SW480 (cell line): ENCODE measurements at places on chromosomes 5 and 9.

DNA sequence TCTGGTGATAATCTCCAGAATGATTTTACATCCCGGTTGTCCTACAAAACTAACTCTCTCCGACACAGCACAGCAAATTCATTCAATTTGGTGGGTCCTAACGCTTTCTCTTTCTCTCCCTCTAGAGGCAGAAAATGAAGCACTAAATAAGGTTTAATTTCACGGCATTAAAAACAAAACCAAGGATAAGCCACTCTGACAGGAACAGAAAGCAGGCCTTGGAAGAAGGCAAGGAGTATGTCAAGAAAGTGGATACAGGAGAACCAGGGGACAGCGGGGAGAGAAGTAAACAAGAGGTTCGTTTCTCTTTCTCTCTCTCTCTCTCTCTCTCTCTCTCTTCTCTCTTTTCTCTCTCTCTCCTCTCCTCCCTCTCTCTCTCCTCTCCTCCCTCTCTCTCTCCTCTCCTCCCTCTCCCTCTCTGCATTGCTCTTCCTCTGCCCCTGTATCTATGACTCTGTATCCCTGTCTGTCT, 49.8 kb downstream of the EBF1 start:
- DNase-seq = no peak

GRCh38 chr5:147208134-147208533, 26.7 kb upstream of the STK32A start:
- no peak for DNase-seq

DNA sequence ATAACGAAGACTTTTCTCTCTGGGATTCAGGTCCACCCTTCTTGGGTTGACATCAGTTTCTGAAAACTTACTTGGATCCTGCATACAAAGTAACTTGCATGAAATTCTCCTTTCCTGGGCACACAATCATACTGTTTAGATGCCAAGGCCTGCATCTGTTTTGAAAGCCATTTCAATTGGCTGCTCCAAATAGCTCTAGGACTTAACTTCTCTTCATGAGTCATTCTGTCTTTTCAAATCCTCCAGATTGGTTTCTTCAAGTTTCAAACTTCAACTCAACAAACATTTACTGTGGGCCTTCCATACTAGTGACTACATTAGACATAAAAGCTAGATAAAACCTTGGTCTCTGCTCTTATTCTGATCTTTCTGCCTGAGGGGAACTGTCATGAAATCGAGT, 54.8 kb upstream of the HMHB1 start:
- no peak for DNase-seq

GRCh38 chr5:95022967-95023695, 261.8 kb downstream of the MCTP1 start:
- no peak for DNase-seq

DNA sequence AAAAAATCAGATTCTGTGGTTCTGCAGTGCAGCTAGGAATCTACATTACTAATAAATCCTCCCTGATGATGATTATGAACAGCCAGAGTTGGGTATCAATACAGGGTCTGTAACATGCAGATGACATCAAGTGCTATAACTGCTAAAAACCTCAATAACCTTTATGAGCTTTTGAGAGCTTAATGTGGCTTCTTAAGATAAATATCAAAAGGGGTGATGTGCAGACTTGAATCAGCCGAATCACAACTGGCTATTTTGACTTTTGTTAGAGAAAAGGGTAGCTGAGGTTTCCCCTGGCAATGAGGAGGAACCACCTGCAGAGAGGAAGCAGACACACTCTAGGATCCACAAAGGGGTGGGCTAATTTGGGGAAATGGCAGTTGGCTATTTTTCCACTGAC, 30.2 kb downstream of the CAPSL start:
- no peak for DNase-seq

GRCh38 chr5:27048510-27048909, 10.1 kb upstream of the CDH9 start:
- no peak for DNase-seq

GRCh38 chr5:80101993-80102392, 66.8 kb downstream of the THBS4 start:
- DNase-seq = no peak

DNA sequence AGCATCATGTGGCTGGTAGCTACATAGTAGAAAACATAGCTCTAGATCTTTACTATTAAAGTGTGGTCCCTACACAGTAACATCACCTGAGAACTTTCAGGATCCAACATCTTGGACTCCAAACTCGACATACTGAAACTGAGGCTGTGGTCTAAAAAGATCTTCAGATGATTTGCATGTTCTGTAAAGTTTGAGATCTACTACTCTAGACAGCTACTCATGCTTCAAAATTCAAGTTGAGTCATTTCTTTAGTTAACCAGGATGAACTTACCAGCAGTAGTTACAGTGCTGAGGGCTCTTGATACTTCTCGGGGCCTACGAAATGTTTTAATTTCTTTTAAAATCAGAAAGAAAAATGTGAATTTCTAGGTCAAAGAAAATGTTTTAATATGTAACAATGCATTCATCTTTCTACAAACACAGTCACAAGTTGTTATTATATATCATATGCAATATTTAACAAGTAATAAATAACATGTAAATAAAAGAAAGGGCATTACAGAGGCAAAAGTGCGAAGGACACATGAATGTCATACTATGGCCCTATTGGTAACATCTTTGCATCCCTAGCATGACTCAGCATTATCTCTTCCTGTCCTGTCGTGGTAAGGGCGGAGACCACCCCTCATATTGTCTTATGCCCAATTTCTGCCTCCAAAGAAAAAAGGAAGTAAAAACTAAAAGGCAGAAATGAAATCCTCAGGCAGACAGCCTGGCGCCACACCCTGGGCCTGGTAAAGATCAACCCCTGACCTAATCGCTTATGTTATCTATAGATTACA, 563.9 kb upstream of the TLE4 start:
- DNase-seq = no peak

- no peak for DNase-seq
These were observed 3.3 kb upstream of the SLC25A46 start for GRCh38 chr5:110735556-110735955.

DNA sequence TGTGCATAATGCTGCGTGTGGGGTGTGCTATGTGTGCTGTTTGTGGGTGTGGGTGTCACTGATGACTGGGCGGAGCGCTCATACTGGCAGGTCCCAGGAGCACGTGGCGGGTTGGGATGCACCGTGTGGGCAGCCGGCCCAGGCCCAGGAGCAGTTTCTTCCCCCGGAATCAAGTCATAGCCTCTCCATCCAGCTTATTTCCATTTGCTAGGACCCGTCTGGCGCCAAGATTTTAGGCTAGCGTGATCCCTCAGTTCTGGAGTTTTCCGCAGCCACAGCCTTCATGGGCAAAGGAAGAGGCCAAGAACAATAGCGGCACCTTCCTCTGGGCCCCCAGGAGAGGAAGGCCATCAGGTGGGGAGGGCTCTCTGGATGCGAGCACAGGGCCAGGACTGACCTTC, 43.3 kb upstream of the NEURL1B start:
- no peak for DNase-seq

- no peak for DNase-seq
These were observed 10.9 kb downstream of the MCTP1 start for GRCh38 chr5:95274011-95274410.

GRCh38 chr5:10875201-10875768, 114.3 kb upstream of the DAP start:
- DNase-seq = no peak

DNA sequence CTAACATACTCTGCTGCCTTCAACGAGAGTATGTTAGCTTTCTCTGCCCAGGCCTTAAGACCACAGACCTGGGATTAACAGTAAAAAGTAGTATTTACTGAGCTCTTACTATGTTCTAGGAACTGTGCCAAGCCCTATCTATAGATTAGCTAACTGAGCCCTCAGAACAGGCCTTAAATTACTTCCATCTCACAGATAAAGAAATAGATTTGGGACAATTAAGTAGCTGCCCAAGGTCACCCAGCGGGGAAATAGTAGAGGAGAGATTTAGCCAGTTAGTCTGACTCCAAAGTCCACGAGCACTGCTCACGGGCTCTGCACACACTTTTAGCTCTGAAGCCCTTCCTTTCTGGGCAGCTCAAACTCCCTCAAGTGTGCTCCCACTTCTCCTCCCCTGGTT, 64.5 kb upstream of the EQTN start:
- no peak for DNase-seq

DNA sequence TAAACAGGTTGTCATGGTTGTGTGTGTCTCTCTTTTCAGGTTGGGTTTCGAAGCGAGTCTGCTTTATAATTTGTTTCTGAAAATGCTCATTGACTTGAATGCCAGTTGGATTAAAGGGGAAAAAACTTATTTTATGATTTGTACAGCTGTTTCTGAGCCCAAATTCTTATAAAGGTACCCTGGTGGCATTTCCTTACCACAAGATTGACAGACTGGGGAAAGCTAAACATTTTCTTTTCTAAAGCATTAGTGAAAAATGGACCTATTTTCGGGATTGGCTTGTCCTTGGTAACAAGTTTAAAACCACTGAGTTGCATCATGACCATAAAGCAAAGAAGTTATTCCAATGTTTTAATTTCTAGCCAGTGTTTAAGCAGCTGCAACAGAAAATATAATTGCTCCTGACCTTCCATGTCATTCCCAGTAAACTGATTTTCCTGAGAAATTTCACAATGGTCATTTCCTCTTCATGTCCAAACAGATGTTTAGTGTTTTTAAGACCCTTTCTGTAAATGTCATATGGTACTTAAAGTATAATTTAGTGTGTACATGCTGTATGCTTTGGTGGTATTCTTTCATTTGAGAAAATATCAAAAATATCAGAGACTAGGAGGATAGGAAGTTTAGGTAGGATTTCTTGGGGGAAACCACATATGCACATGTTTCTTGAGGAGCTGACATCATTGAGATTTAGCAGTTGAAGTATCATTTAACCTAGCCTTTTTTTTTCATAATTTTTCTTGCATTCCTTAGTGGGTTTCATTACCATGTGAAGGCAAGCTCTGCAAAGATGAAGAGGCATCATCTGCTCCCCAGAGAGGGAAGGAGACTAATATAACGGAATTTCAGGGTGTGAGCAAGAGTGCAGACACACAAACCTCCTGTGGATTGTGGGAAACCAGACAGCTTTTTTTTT, 667.1 kb upstream of the RGMB start:
- no peak for DNase-seq

- DNase-seq = peak; percentile 59
These were observed 33.1 kb upstream of the HTR4 start for GRCh38 chr5:148687427-148687826.

- no peak for DNase-seq
These were observed 192.2 kb downstream of the ROR2 start for GRCh38 chr9:91757782-91758181.

- DNase-seq = no peak
These were observed 28.7 kb upstream of the TIMD4 start for GRCh38 chr5:156991714-156992113.
